ENCODE measurements at places on chromosomes 1 and 21.

- no peak for DNase-seq
Observed at GRCh38 chr1:14817223-14818170, 219.0 kb downstream of the KAZN start.

DNA sequence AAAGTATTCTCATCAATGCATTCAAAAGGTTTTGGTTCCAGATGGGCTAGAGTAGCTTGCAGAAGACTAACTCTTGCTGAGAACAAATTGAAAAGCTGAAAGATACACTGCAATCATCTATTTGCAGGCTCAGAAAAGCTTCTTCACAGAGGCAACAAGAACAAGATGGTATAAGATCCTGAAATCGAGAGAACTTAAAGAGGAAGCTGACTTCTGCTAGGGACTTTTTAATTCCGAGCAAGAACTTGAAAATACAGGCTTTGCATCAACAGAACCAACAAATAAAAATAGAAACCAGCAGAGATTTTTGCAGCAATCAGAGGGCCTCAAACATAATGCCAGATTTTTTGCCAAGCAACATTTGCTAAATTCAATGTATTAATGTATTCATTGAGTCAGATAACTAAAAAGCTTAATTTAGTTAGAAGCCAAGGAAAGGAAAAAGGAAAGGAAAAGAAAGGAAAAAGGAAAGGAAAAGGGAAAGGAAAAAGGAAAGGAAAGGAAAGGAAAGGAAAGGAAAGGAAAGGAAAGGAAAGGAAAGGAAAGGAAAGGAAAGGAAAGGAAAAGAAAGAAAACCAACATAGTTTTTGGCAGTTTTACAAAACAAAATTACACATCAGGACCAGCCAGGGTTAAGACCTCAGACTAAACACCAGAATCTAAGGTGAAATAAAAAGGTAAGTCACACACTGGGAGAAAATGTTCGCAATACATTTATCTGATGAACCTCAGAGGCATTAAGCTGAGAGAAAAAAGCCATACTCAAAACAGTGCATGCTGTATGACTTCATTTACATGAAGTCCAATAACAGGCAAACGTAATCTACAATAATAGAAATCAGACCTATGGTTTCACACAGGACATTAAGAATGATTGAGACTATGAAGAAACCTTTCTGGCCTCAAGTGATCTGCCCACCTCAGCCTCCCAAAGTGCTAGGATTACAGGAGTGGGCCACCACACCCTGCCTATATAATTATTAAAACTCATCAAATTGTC is 42.6 kb downstream of the FAF1 start:
- no peak for DNase-seq

- no peak for DNase-seq
Observed at GRCh38 chr1:17671314-17671705, 83.8 kb upstream of the ACTL8 start.

- peak; percentile 79 for DNase-seq
Observed at GRCh38 chr1:156860113-156860627, 495 bp upstream of the NTRK1 start.

GRCh38 chr1:12088607-12089006 is 25.5 kb downstream of the TNFRSF8 start:
- DNase-seq: peak; percentile 55

- DNase-seq: no peak
Observed at GRCh38 chr1:12654004-12654567, 10.2 kb downstream of the AADACL4 start.

DNA sequence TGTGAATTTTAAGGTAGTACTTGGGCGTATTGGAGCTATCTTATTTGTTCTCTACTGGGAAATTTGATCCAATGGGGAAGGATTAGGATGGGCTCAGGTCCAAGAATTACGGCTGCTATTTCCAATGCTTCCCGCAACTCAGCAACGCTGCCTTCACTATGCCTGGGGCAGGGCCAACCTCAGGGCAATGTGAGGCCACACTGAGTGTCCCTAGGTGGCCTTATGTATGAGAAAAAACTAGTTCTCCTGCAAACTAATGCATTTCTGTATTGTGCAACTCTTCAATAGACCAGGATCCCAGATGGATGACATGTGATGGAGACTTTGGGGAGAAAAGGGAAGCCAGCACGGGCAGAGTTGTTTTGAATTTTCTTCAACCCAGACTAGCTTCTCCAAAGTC is 168.1 kb downstream of the DUSP10 start:
- DNase-seq: no peak

- DNase-seq: peak; percentile 72
Observed at GRCh38 chr1:9784508-9785133, 39.1 kb downstream of the CLSTN1 start.

DNA sequence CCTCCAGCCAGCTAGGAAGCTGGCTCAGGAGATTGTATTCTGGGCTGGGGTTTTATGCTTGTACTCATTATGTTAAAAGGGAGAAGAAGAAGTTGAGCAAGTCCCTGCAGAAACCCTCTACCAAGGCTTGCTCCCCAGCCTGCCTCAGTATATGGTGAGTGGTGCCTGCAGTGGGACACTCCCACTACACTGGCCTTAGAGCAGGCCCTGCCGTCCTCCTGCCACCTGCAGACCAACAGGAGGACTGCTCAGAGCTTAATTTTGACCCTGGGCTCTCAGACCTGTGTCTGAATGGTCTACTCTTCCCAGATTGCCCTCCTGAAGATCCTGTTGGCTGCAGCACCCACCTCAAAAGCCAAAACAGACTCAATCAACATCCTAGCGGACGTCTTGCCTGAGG is 13.0 kb downstream of the STRIP1 start:
- no peak for DNase-seq

GRCh38 chr1:99457381-99458165 is 188.3 kb upstream of the PALMD start:
- no peak for DNase-seq

DNA sequence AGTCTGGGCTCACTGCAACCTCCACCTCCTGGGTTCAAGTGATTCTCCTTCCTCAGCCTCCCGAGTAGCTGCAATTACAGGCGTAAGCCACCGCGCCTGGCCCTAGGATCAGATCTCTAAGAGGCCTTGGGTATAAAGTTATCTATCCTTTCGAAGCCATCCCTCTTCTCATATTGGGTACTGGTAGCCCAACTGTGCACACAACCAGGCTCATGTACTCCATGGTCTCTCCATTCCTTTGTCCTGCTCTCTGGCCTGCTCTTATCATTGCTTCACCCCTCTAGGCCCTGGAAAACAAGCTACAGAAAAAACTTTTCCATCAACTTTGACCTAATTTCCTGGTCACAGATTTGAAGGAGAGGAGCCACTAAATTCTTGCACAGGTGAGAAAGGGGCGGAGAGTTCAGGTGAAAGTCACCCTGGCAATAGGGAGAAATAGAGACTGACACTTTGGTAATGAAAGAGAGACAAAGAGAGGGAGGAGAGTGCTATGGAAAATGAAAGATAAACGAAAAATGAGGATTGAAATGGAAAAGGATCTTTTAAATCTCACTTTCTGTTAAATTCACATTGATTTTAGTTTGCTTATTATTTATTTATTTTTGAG is 6.0 kb downstream of the TXNIP start:
- DNase-seq: peak; percentile 27

- no peak for DNase-seq
Observed at GRCh38 chr1:216705676-216706075, 17.6 kb downstream of the ESRRG start.

- no peak for DNase-seq
Observed at GRCh38 chr1:207048041-207048440, 3.0 kb downstream of the YOD1 start.

All from stimulated activated CD8-positive, alpha-beta memory T cell treated with anti-CD3 and anti-CD28 coated beads, Interleukin-4, amount 100 ng/mL, for 48 hours (primary cell).